Calu3 (cell line): ENCODE measurements at places on chromosomes 4 and X.
A peak's percentile ranks its signal among the peaks of the same experiment; 100 is the strongest.

DNA sequence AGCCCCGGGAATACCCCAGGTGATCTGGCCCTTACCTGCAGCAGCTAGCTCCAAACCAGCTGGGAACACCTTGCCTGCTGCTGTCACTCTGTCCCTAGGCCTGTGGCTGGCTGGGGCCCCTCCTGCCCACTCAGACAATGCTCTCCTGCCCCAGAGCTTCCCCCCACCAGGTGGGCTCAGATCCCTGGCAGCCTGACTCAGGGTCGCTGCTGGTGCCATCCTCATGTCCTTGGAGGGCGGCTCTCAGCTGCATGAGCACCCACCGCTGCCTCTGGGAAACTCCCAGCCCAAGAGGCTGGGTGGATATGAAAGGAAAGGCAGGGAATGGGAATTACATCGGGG lies 15.8 kb downstream of the C4orf50 start:
- no peak for DNase-seq

- DNase-seq: no peak
Observed at GRCh38 chr4:87540146-87541058, 11.2 kb upstream of the SPARCL1 start.

GRCh38 chrX:35458142-35458541 lies 340.0 kb upstream of the MAGEB16 start:
- DNase-seq: no peak

DNA sequence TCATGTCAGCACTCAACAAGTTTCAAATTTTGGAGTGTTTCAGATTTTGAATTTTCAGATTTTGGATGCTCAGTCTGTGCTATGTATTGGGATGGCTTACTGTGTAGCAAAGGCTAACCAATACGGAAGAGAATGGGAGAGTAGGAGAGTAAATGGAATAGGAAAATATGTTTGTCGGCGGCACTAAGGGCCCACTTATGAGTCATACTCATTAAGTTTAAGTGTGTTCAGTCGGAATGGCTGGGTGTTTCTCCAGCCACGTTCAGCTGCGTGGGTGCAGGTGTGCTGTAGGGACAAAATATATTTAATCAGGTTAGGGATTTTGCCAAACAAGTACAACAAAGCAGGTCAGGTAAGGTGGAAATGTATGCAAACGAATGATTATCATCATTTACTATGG lies 13.6 kb downstream of the FTHL17 start:
- no peak for DNase-seq

- DNase-seq: no peak
Observed at GRCh38 chrX:124030520-124030919, 69.0 kb downstream of the STAG2 start.

DNA sequence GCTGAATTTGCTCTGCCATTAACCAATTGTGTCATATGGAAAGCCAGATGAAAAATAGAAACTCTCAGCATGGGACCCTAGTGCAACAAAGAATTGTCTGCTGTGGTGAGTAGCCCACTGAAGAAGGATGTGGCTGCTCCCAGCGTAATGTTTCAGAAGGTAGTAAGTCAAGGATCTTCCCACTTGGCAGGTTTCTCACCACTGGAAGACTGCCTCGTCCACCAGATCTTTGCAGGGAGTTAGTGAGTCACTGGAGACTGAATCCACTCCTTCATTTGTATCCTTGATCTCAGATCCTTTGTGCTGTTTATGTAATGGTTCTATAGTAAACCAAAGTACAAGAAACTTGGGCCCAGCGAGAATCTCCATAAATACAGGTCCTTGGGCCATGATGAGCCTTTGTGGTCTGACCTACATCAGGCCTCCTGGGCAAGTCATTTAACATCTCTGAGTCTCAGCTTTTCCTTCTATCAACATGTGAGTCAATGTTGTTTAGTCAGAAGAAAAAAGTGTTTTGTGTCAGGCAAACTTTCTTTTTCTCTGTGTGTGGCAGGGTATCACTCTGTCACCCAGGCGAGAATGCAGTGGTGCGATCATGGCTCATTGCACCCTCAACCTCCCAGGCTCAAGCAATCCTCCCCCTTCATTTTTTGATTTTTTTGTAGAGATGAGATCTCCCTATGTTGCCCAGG lies 78.0 kb upstream of the CCDC160 start:
- no peak for DNase-seq

GRCh38 chrX:121307449-121307848 lies 260.0 kb downstream of the GLUD2 start:
- no peak for DNase-seq

DNA sequence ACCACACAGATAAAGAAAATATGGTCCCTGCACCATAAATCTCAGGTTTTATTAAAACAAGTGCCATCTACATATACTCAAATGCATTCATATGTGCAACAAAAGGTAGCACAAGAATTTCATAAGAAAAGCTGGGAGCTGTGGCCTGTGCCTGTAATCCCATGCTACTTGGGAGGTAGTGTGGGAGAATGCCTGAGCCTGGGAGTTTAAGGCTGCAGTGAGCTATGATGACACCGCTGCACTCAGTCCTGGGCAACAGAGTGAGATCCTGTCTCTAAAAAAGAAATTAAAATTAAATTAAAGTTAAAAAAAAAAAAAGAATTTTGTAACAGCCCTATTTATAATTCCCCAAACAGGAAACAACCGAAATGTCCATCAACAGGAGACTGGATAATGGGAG lies 81.3 kb upstream of the JADE1 start:
- no peak for DNase-seq

DNA sequence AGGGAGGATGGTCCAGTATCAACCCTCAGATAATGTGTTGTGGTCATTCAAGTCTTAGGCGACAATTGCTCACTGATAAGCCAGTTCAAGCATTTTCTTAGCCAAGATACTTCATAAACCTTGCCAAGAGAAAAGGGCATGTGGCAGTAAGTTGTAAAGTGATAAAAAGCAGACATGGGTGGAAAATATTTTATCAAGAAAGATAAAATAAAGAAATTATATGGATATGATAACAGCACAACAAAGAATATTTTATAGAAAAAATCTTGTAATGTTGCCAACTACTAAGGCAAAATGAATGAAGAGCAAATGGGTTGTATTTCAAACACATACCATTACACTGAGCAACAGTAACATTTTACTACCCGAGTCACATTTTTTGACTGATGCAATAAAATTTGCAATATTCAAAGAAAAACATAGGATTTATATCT lies 217.4 kb upstream of the PITX2 start:
- DNase-seq: no peak

- no peak for DNase-seq
Observed at GRCh38 chr4:111045992-111046391, 423.1 kb upstream of the PITX2 start.

DNA sequence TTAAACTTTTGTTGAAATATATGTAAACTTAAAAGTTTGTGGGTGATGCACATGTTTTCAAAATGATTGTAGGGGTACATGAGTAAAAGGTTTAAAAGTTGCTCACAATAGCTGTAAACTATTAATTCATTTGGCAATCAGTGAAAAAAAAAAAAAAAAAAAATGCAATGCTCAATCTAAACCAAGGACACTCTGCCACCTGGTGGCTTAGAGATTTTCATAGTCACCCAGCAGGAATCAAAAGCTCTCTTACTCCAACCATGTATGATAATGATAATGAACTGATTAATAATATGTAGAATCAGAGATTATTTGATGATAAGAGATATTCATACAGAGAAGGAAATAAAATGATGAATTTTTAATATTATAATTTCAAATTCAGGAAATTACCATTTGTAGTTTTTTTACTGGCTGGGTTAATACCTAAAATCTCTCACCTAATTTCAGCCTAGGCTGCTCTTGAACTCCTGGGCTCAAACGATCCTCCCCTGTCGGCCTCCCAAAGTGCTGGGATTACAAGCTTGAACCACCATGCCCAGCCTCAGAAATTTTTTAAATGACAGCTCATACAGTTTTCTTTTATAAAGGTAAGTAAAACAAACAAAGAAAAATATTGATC lies 46.9 kb upstream of the SLC25A4 start:
- peak; percentile 36 for DNase-seq

- peak; percentile 44 for DNase-seq
Observed at GRCh38 chr4:122826553-122827257, at the start of gene FGF2. Gene FGF2 (plus strand): TSS chr4:122826831. CDS start chr4:122827175, 344 bp downstream.

DNA sequence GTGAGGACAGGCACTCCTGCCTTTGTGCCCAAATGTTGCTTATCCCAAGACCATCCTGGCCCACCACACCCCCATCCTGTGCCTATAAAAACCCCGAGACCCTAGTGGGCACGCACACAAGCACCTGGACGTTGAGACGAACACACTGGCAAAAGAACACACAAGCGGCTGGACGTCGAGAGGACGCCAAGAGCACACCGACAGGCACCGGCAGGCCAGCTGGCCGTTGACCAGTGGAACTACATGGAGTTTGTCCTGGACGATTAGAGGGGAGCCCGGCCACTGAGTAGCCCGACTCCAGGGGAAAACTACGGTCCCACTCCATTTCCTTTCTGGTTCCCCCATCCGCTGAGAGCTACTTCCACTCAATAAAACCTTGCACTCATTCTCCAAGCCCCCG lies 301.7 kb downstream of the PCDH10 start:
- no peak for DNase-seq

GRCh38 chr4:24515698-24516097 lies 68.7 kb downstream of the DHX15 start:
- no peak for DNase-seq

DNA sequence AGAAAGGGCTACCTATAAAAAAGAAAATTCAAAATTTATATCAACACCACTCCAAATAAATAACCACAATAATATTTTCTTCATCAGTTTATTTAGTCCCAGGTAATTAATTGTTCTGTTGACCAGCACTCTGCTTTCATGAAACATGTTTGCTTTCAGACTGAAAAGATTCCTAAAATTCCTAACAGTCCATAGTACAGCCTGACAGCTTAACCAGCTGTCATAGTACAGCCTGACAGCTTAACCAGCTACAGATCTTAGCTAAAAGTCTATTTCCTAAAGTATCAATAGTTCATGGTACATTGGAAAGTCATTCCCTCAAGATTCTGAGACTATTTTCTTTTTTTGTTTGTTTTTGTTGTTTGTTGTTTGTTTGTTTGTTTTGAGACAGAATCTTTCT lies 144.1 kb upstream of the DDX53 start:
- no peak for DNase-seq

DNA sequence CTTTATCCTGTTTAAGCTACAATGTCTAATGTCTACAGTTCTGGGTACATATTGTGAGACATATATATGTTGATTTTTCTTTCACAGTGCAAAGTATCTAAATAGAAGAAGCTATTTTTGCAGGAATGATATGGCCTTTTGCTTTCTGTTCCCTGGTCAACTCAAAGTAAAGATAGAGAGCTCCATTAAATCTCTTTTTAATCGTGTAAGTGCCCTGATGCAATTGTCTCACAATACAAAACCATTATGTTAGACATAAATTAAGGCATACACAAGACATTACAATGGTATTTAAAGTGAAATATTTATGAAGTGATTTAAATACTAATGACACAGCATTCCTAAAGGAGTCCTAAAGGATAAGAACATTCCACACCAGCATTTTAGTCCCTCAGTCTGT lies 1559.7 kb upstream of the AGA start:
- DNase-seq: no peak

DNA sequence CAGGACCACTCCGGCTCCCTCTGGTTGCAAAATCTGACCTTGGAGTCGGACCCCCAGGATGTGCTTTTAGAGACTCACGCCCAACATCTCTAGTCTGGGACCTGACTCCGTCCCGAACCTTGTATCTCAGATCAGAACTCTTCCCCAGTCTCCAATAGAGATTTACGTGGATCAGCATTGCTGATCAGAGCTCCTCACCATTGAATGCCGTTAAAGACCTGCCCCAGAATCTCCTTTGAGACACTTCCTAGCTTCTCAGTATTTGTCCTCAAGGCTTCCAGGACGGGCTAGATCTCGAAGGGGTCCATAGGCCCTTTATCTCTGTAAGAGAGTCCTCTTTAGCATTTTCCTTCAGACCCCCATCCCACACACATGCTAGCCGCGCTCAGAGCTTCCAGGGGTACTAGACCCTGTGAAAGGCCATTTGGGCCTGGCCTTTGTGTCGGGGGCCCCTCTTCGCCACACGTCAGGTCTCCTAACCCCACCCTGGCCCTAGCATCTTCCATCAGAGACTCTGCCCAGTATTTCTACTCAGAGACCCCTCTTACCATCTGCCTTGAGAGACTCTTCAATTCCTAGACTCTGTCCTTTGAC lies 662 bp downstream of the UBA1 start:
- DNase-seq: no peak

DNA sequence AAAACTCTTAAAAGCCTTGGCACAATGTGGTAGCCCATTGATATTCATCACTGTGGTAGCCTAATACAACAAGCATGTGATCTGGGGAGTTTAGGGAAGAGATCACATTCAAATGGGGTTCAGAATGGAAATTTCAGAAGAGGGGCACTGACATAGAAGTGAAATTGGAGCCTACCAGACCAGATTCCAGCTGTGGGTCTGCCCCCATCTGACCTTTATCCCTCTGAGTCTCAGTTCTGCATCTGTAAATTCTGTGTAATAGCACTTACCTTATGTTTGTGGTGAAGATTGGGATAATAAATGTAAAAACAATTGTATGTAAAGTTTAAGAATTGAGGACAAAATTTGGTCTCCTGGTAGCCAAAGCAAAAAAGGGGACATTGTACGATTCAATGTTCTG lies 320.4 kb upstream of the BOD1L1 start:
- DNase-seq: no peak

GRCh38 chr4:163558539-163559044 lies 64.1 kb downstream of the TMA16 start:
- no peak for DNase-seq

GRCh38 chr4:163693211-163693610 lies 198.7 kb downstream of the TMA16 start:
- no peak for DNase-seq

GRCh38 chr4:2827874-2828751 lies 15.5 kb upstream of the ADD1 start:
- DNase-seq: no peak

- DNase-seq: no peak
Observed at GRCh38 chrX:129493643-129494042, 29.6 kb downstream of the SMARCA1 start.

- DNase-seq: no peak
Observed at GRCh38 chrX:14802943-14803710, 69.7 kb downstream of the FANCB start.

DNA sequence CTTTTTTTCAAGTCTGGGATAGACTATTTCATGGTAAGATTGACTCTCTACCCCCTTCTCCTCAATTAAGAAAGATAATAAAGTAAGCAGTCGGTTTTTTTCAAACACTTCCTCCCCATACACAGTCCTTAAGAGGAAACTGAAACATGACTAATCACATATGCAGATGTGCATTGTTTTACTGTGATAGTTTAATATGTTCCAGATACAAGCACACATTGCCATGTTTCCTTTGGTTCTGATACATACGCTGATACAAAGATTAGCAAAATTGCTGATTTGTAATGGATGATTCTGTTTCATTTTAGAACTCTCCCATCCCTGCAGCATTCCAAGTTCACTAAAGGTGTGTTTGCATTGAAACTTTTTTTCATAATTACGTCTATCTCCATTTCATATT lies 76.1 kb downstream of the FBXO8 start:
- no peak for DNase-seq

DNA sequence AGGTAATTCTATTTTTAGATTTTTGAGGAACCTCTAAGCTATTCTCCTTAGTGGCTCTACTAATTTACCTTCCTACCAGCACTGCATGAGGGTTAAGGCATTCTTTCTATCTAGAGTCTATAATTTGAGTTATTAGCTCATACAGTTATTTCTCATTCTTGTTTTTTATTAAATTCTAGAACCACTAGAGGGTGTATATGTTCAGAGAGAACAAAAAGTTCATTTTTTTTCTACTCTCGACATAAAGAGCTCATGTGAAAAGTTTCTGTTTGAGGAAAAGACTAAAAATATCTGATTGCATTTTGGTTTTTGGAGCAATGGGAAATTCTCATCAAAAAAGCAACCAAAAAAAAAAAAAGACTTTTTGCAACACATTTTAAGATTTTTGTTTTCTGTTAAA lies 57.0 kb upstream of the LRAT start:
- DNase-seq: no peak
